ENCODE measurements at places on chromosomes 13 and 19.

- no peak for DNase-seq
Measured at GRCh38 chr13:51769455-51770127, 34.4 kb downstream of the DHRS12 start.

GRCh38 chr19:6817179-6817578 lies 44.7 kb downstream of the VAV1 start:
- no peak for DNase-seq

DNA sequence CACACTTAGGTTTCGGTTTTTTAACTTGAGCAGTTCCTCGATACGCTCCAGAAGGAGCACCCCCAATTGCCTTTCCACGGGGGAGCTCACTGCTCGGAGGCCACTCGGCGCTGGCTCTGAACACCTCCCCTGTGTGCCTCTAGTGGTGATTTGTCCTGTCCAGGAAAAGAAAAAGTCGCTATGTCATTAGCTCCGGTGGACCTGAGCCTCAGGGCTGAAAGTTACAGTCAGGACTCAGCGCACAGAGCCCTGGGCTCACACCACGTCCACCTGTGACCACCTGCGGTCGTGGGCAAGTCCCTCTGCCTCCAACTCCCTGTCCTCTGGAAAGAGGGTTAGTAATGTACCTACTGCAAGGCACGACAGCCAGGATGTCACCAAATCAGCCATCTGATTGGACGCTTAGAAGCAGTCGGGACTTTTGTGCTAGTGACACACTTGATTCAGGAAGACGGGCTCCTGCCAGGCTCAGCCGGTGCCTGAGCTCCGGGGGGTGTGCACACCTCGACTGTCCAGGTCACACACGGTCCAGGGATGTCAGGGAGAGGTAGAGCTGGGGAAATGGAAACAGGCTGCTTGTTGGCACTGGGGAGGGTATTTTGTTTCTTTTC lies 3.9 kb upstream of the TMPRSS9 start:
- DNase-seq = no peak

- peak; percentile 89 for DNase-seq
Measured at GRCh38 chr19:12806242-12807081, at the start of gene RNASEH2A. TSS of gene RNASEH2A (plus strand) at chr19:12806584. CDS start at chr19:12806674, 90 bp downstream.
